ENCODE measurements at places on chromosomes 7 and 10.
A peak's percentile ranks its signal among the peaks of the same experiment; 100 is the strongest.

GRCh38 chr7:156823435-156823834 lies 69.5 kb downstream of the LMBR1 start:
- H3K27me3 ChIP-seq: no peaks in the 10 kb centered on the region
- no peak overlapping the region for H3K4me3 ChIP-seq
- no peaks in the 10 kb centered on the region for H3K4me1 ChIP-seq
- H3K27ac ChIP-seq: no peak overlapping the region
- peaks cover 12% of the 10 kb centered on the region for H3K36me3 ChIP-seq

- no peak overlapping the region for H3K4me3 ChIP-seq
- no peaks in the 10 kb centered on the region for H3K4me1 ChIP-seq
- peaks cover 2% of the 10 kb centered on the region for H3K36me3 ChIP-seq
- no peak for DNase-seq
- no peaks in the 10 kb centered on the region for H3K27me3 ChIP-seq
Observed at GRCh38 chr7:139304517-139304916, 36.6 kb upstream of the FMC1 start.

GRCh38 chr7:15016766-15017165 lies 114.2 kb upstream of the DGKB start:
- no peaks in the 10 kb centered on the region for H3K36me3 ChIP-seq
- H3K27ac ChIP-seq: no peak overlapping the region
- no peak for DNase-seq
- H3K4me1 ChIP-seq: no peaks in the 10 kb centered on the region
- H3K27me3 ChIP-seq: no peaks in the 10 kb centered on the region

GRCh38 chr7:3057066-3057420 lies 13.4 kb upstream of the CARD11 start:
- H3K4me3 ChIP-seq: no peak overlapping the region
- DNase-seq: no peak
- no peaks in the 10 kb centered on the region for H3K27me3 ChIP-seq
- no peak overlapping the region for H3K27ac ChIP-seq
- H3K4me1 ChIP-seq: no peaks in the 10 kb centered on the region

- H3K27me3 ChIP-seq: no peaks in the 10 kb centered on the region
- H3K4me3 ChIP-seq: no peak overlapping the region
- H3K27ac ChIP-seq: no peak overlapping the region
- H3K4me1 ChIP-seq: no peaks in the 10 kb centered on the region
Observed at GRCh38 chr7:78370936-78371335, 572.4 kb downstream of the PHTF2 start.

DNA sequence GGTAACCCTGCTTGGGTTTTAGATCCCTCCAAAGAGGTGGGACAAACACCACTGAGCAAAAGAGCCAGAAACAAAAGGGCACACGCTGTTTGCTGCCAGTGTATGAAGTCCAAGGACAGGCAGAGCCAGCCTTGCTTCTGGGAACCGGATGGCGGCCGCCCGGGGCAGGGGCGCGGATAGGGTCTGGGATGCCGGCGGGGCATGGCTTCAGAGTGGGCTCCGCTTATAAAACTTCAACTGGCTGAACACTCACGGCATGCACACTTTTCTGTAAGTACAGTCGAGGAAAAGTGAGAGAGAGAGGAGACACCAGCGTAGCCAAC lies 62.6 kb downstream of the ASB13 start:
- no peaks in the 10 kb centered on the region for H3K4me1 ChIP-seq
- H3K27ac ChIP-seq: no peak overlapping the region
- H3K36me3 ChIP-seq: no peaks in the 10 kb centered on the region
- no peak overlapping the region for H3K4me3 ChIP-seq
- DNase-seq: no peak

- no peaks in the 10 kb centered on the region for H3K27me3 ChIP-seq
- H3K4me3 ChIP-seq: no peak overlapping the region
- H3K36me3 ChIP-seq: no peaks in the 10 kb centered on the region
- no peak for DNase-seq
Observed at GRCh38 chr10:96740579-96741281, 20.4 kb upstream of the PIK3AP1 start.

DNA sequence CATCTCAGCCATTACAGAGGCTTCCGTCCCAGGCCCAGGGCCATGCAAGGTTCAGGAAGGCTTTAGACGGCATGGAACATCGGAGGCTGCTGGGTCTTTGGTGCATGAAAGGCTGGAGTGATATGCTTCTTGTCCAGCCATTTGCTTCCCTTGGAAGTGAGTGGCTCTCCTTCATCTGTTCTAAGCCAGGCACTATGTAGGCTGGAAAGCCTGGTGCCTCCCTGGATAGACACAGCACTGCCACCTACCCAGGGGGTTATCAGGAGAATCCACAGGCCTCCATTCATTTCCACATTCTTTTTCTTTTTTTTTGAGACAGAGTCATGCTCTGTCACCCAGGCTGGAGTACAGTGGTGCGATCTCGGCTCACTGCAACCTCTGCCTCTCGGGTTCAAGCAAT lies 31.6 kb upstream of the USP6NL start:
- H3K4me1 ChIP-seq: no peaks in the 10 kb centered on the region
- peaks cover 43% of the 10 kb centered on the region for H3K27me3 ChIP-seq
- no peaks in the 10 kb centered on the region for H3K36me3 ChIP-seq
- no peak overlapping the region for H3K4me3 ChIP-seq

DNA sequence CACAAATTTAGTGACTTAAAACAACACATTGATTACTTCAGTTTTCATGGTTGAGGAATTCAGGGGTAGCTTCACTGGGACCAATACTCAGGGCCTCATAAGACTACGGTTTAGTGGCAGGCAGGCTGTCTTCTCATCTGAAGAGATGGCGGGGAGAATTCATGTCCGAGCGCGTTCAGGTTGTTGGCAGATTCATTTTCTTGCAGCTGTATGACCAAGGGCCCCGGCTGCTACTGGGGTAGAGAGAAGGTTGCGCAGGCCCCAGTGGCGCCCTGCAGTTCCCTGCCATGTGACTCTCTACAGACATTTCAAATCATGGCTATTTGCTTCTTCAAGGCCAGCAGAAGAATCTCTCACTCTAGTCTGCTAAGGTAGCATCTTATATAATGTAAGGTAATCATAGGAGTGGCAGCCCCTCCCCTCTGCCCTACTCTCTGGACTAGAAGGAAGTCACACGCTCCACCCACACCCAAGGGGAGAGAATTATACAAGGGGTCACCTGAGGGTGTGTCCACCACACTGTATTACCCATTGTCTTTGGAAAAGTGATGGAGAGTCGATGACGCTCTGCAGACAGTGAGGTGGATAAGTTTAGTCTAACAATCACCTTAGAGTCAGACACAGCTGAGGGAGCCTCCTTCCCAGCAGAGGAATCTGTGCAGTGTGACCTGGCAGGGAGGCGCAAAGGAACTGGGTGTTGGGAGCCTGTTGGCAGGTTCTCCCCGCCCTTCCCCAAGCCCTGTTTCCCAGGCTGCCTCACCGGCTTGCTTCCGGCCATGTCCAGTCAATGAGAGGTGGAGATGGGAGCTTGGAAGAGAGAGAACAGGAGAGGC lies 35.7 kb upstream of the PLEKHA1 start:
- peaks cover 2% of the 10 kb centered on the region for H3K36me3 ChIP-seq
- peaks cover 5% of the 10 kb centered on the region for H3K4me1 ChIP-seq
- no peak overlapping the region for H3K27ac ChIP-seq
- DNase-seq: no peak
- H3K27me3 ChIP-seq: peaks cover 41% of the 10 kb centered on the region

DNA sequence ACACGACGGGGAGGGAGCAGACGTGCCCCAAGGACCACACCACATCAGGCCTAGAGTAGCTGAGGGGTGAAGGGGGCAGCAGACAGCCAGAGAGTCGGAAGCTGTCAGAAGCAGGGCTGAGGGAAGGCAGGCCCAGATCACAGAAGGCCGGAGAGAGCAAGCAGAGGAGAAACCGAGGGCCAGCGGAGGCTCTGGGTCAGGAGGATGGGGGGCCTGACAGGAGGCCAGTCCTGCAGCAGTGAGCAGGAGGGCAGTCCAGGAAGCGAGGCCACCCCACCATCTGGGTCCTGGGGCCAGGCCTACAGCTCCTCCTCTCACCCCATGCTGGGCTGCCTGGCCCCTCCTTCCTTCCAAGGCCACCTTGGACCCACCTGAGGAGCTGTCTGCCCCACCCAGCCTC lies 20.3 kb downstream of the SLIT1 start:
- H3K36me3 ChIP-seq: peaks cover 2% of the 10 kb centered on the region
- no peak overlapping the region for H3K27ac ChIP-seq
- H3K4me1 ChIP-seq: no peaks in the 10 kb centered on the region
- no peak overlapping the region for H3K4me3 ChIP-seq

DNA sequence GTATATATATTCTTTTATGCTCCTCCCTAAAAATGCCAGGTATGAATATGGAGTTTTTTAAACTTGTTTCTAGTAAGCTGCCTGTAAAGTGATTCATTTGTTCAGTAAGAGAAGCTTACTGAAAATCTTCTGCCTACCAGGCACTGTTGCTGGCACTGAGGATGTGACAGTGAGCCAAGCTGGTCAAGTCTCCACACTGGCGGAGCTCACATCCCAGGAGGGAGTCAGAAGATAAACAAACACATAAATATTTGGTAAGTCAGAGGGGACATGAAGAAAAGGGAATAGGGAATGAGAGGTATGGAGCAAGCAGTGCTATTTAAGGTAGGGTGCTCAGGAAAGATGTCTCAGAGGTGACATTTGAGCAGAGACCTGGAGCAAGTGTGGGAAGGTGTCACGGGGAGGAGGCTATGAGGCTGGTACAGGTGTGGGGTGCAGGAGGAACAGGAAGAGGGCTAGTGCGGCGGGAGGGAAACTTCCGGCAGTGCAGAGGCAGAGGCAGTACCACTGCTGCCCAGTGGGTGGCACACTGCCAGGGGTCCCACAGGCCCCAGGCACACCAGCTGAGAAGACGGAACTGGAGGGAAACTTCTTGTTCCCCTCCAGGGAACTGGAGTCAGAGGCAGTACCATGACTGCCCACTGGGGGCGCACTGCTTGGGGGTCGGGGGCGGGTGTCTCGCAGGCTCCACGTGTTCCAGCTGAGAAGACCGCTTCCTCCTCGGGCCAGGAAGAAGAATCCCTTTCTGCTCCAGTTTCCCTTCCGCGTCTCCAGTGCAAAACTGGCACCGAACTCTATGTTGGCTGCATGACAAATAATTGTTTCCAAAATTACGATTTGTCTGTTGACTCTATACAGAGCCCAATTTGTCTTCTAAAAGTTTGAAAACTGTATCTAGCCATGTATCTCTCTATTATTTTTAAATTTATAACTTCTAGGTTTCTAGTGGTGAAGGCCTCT lies 161.0 kb downstream of the TEX36 start:
- H3K27ac ChIP-seq: no peak overlapping the region
- no peak overlapping the region for H3K4me3 ChIP-seq
- no peak for DNase-seq
- H3K36me3 ChIP-seq: no peaks in the 10 kb centered on the region
- no peaks in the 10 kb centered on the region for H3K4me1 ChIP-seq

GRCh38 chr10:62399211-62399610 lies 25.0 kb downstream of the ZNF365 start:
- no peaks in the 10 kb centered on the region for H3K27me3 ChIP-seq
- no peak overlapping the region for H3K4me3 ChIP-seq
- DNase-seq: no peak
- no peaks in the 10 kb centered on the region for H3K36me3 ChIP-seq
- H3K27ac ChIP-seq: no peak overlapping the region

GRCh38 chr7:64183126-64183742 lies 23.8 kb upstream of the ZNF735 start:
- peak; percentile 36 for DNase-seq
- H3K36me3 ChIP-seq: no peaks in the 10 kb centered on the region
- no peaks in the 10 kb centered on the region for H3K4me1 ChIP-seq
- H3K27ac ChIP-seq: no peak overlapping the region
- H3K27me3 ChIP-seq: peaks cover 13% of the 10 kb centered on the region
- H3K4me3 ChIP-seq: no peak overlapping the region

DNA sequence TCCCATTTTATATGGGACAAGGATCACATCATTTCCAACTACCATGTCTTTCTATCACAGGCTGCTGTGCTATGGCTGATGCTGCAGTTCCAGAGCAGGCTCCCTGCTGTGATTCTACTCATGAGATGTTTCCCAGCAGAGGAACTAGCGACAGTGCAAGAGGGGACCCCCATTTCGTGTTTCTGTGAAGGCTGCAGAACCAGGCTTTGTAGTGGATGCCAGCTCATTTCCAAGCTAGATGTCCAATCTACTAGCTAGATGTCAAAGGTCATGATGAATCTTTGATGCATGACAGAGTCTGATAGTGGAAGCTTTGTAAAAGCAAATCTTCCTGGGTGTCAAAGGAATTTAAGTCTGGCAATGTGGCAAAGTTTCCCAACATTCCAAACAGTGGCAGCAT lies 21.2 kb upstream of the MYO3A start:
- no peaks in the 10 kb centered on the region for H3K27me3 ChIP-seq

DNA sequence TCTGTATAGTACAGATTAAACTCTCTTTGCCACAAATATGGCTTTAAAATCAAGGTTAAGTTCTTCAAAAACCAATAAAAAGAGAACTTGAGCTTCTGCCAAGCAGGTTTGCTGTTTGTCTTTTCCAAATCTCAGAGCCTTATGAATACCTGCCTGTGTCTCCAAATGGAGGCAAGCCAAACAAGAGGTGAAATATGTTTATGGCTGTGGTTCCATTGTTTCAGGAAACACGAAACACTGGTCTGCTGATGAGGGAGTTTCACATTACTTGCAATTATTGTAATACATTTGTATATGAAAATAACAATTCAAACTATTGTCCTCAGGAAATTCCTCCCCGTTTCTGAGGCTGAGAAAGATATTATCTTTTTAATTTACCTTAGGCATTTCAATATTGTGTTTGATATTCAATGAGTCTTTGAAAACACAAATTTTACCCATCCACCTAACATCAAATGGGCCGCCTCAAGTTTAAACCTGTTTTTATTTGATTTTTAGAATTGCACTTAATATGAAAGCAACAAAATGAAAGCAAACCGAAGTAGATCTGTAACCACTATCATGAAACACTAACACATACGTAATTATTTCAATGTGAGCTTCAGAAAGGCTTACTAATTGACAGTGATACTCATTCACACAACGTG lies 359.3 kb downstream of the HGF start:
- H3K4me1 ChIP-seq: no peaks in the 10 kb centered on the region
- no peak overlapping the region for H3K27ac ChIP-seq
- no peak overlapping the region for H3K4me3 ChIP-seq
- DNase-seq: no peak
- H3K27me3 ChIP-seq: no peaks in the 10 kb centered on the region
- no peaks in the 10 kb centered on the region for H3K36me3 ChIP-seq

DNA sequence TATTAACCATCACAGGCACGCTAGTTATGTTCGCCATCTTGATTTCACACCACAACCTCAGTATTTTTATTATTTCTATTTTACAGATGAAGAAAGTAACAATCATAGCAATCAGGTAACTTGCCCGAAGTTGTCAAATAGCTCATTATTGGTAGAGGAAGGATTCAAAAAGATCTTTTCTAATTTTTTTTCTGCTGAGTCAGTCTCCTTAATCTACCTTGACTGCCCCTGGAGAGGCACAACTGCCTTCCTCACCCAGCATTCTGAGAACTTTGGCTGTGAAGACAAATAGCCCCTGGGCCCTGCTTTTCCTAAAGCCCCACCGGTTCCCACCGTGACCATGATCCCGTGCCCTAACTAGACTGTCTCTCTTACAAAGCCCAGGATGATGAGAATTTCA lies 99.2 kb downstream of the TRIL start:
- H3K4me3 ChIP-seq: no peak overlapping the region
- H3K27me3 ChIP-seq: peaks cover 68% of the 10 kb centered on the region
- H3K36me3 ChIP-seq: no peaks in the 10 kb centered on the region
